Vagina (tissue), 2 donors: ENCODE measurements at places on chromosomes 5 and 9. TPM values are rescaled to one million over a fixed set of nuclear protein-coding genes. Genes with fewer than 3 reads are reported as not detected.

DNA sequence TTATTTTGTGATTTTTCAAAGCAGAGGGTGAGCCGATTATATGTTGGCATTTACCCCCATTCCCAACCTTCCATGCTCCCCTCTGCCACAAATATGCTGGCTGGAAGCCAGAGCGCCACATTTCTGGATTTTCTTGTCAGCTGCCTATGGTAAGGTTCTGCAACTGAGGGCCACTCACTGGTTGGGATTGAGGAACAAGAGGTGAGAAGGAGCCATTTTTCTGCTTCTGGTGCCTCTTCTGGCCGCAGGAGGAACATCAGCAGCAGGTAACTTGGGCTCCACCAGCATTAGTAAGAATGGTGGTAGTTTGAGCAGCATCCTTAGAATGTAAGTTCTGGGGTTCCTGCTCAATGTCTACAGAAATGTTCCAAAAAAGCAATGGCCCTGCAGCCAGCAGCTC, 159.5 kb upstream of the MAST4 start:
- DNase-seq: no peak

DNA sequence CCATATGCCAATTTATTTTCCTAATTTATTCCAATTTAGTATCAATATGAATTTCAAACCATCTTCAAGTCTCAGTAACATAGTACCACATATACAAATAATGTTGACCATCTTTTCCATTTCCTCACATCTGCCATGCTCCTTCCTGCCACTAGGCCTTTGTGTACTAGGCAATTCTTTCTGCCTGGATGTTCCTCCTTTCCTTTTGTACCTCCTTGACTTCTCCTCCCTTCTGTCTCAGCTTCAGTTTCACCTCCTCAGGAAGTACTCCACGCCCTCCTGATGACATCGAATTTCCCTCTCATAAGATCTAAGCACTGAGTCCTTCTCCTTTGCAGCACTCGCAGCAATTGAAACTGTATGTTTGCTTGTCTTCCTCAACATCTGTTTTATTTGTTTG, 53.9 kb downstream of the MEF2C start:
- no peak for DNase-seq

DNA sequence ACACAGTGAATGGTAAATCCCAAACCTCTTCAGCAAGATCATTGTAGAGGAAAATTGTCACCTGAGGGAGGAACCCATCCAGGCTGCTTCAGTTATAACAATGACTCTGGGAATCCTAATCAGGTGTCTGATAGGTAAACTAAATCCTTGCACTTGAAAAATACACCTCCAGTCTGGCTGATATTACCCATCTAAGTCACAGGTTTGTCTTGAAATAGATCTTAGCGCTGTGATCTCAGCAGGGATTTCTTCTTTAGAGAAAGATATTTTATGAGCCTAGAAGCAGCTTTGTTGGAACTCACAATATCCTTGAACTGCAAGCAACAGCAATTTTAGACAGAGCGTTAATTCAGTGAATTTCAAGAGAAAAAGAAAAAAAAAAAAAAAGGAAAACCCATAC, 149.7 kb downstream of the SGCD start:
- DNase-seq: no peak

GRCh38 chr5:163566678-163567077, 61.3 kb downstream of the MAT2B start:
- DNase-seq: no peak

DNA sequence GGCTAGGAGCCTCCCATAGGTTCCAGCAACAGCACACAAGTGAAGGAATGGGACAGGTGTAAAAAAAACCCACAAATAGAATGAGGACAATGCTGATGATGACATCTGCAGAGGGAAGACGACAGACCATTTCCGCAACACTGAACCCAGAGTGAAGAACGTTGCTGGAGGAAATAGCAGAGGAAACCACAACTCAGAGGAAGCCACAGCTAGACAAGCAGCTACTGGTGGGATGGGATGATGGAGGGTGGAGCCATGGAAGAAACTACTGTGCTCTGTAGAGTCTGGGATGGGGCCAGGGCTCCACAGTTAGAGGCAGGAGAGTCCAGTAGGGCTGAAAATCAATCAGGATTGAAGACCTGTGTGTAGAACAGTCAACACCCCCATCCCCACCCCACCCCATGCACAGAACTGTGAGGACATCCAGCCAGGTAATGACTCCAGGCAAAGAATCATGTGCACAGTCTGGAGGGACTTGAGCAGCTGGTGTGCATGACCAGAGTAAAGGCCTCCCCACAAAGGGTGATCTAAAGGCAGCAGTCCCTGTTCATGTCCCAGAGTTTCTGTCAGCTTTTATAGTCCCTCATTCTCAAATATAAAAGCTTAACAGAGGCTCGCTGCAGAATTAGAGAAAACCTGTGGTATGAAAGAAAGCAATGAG, 65.2 kb upstream of the SPIN1 start:
- DNase-seq: no peak

GRCh38 chr5:161098516-161098915, 246.5 kb upstream of the ATP10B start:
- DNase-seq: no peak

GRCh38 chr5:160620401-160620800, 198.7 kb downstream of the PTTG1 start:
- DNase-seq: no peak

- DNase-seq: peak; percentile 44
Observed at GRCh38 chr9:95644377-95644776, 127.6 kb upstream of the PTCH1 start.

DNA sequence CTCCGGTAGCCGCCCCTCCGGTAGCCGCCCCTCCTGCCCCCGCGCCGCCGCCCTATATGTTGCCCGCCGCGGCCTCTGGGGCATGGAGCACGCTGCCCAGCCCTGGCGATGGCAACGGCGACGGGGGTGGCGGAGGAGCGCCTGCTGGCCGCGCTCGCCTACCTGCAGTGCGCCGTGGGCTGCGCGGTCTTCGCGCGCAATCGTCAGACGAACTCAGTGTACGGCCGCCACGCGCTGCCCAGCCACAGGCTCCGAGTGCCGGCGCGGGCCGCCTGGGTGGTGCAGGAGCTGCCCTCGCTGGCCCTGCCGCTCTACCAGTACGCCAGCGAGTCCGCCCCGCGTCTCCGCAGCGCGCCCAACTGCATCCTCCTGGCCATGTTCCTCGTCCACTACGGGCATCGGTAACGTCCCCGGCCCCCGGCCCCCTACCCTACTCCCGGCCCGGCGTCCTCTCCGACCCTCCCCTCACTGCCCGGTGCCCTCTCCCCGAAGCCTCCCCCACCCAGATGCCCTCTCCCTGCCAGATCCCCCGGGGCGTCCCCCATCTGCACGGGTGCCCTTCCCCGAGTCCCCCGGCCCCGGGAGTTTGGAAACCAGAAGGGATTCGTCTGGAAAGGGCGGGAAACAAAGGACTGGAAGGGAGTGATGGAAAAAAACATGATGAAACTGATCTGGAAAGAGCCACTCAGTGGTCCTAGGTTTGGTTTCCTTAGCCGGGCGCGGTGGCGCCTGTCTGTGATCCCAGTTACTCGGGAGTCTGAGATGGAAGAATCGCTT, 417 bp downstream of the SRD5A1 start:
- DNase-seq: no peak

DNA sequence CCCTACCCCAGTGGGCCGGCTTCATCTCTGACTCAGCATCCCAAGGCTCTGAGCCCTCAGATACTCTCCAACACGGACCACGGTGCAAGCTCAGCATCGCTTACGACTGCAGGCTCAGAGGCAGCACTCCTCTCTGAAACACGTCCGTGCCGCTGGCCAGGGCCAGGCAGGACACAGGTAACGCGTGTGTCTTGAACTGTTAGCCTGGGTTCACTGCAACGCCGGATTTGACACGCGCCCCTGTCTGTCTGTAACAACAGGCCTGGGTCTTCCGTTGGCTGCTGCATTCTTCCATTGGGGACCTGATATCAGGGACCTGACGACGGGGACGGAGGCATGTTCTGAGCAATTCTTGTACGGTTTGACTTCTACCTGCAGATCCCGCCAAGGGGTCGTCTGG, 6.4 kb downstream of the SLC6A3 start:
- DNase-seq: no peak

The BHMT2 gene
- 4.2 TPM for total RNA-seq

The OR1J2 gene
- not detected for total RNA-seq

The SLC1A3 gene
- total RNA-seq: 18.9 TPM

DNA sequence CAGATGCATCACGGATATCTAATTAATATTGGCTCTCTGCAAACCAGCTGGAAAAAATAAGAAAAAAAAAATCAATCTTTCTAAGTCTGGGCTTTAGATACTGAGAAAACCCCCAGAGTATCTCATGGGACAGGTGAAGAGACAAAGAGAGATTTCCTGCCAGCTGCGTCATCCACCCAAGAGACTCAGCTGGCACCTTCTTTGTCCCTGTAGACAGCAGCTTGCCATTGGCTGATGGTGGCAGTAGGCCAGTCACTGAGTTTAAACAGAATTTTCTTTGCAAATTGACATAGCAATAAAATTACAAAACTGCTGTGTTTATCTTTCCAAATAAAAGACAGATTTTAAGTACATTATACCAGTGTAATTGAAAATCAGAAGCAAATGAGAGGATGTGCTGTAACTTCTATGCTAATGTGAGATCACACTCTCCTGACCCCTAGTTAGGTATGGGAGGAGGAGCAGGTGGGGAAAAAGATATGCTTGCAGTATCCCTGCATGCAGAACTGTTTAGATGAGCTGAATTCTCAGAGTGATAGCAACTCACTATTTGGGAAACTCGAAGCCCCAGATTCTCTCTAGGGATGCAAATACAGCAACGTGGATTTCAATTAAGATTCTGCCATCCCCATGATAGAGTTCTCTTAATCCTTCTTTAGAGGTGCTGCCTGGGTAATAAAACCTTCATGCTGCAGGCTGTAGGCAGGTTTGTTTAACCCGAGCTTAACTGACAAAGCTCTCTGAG, 72.2 kb downstream of the NMUR2 start:
- DNase-seq: no peak

- DNase-seq: no peak
Observed at GRCh38 chr9:133638076-133638475, 1.9 kb downstream of the DBH start.

The NXNL2 gene
- total RNA-seq: 2.5 TPM

The SMIM32 gene
- not detected for total RNA-seq

The POLE3 gene
- 17.4 TPM for total RNA-seq

GRCh38 chr5:35133186-35133585, 85.4 kb upstream of the AGXT2 start:
- no peak for DNase-seq

- DNase-seq: no peak
Observed at GRCh38 chr5:97194366-97194765, 11.3 kb upstream of the RIOK2 start.

The PCDHGB5 gene
- total RNA-seq: 15.0 TPM
